ENCODE measurements at places on chromosomes 7 and 10.

GRCh38 chr7:22849662-22850061 lies 27.0 kb upstream of the TOMM7 start:
- DNase-seq, result peak; percentile 47

DNA sequence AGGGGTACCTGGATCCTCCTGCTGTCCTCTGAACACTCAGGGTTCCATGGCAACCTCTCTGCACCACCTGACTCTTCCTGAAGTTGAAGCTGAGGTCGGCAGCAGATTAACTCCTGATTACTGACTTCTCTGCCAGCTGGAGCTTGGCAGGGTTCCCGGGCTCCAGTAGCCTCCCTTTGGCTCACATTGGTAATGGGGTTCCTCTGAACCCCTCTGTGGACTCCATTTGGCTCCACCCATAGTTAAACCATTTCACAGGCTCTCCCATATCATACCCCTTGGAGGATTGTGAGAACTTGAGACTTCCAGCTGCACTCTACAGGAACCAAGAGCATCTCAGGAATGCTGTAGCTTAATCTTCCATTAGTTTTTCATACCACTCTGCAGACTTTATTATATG lies 292.5 kb downstream of the HDAC9 start:
- DNase-seq, result no peak

GRCh38 chr7:43123457-43123856 lies 11.0 kb downstream of the HECW1 start:
- DNase-seq, result no peak

GRCh38 chr10:22945934-22946673 lies 18.3 kb downstream of the ARMC3 start:
- no peak for DNase-seq

DNA sequence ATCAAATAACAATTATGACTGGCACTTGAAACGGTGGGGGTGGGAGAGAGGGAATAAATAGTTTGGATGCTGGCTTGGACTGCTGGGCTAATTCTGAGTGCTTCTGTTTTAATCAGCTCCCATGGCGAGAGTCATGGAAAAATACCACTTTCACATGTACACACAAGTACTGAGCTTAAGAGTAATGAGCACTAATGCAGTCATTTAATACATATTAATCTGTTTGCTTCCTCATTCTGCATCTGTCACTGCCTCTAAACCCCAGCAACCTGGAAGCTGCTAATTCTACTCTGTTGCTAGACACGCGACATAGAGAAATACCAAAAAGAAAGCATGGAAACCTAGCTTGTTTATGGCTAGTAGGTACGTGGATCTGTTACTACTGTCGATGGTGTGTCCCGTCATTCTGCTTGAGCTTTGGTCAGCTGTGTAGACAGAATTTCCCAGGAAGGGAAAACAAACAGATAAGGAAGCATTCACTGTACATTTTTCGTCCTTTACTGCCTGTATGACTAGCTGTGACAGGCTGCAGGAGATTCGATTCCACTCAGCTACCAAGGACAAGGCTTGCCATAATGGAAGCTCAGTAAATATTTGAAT lies 238.8 kb downstream of the BAMBI start:
- DNase-seq, result peak; percentile 52

GRCh38 chr10:132847416-132847777 lies 61.5 kb upstream of the NKX6-2 start:
- no peak for DNase-seq

GRCh38 chr7:14759785-14760184 lies 142.8 kb downstream of the DGKB start:
- DNase-seq, result no peak

GRCh38 chr10:201328-201771 lies 66.1 kb downstream of the ZMYND11 start:
- no peak for DNase-seq

- no peak for DNase-seq
These were observed 173.5 kb downstream of the BAMBI start for GRCh38 chr10:28850784-28851183.

GRCh38 chr7:99191869-99192596 lies 15.9 kb downstream of the KPNA7 start:
- no peak for DNase-seq

- peak; percentile 36 for DNase-seq
These were observed 212.7 kb upstream of the ZNF804B start for GRCh38 chr7:88546808-88547207.

DNA sequence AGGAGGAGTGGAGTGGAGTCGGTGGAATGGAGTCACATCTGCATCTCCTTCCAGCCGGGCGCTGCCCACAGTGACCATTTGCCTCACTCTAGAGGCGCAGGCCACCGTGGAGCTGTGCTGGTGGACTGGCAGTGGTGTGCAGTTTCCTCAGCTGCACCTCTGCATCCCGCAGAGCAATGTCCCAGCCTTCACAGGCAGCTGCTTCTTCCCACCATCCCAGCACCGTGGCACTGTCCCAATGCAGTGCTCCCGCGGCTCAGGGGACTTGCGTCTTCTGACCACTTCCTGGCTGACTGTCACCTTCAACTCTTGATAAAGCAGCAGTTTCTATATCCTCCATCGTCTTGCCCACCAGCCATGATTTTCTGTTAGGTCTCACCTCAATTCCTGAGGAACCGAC lies 90.3 kb upstream of the SFMBT2 start:
- DNase-seq, result no peak

- no peak for DNase-seq
These were observed 17.1 kb downstream of the ARHGAP21 start for GRCh38 chr10:24706479-24707118.

DNA sequence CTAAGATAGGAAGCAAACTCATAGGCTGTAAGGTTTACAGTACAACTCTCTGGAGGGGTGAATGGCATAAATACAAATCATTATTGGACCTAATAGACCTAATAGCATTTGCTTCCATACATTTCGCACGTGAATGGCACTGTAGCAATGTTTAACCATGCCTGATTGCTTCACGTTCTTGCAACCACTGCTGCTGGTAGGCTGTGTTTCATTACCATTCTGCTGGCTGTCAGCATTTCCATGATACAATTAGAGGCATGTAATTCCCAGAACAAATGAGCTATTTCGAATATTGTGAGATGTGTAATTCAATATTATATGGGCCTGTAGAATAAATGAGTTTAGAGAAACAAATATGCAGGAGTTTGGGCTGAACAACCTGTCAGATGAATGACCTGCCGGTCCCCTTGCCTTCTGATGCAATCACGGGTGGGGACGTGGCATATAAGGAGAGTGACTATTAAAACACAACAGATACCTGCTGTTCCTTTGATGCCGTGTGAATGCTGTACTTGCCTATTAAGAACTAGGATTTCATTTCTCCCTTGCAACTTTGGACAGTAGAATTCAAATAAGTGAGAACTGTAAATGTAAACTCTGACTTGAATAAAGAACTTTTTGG lies 393.4 kb downstream of the ACTR3B start:
- no peak for DNase-seq

GRCh38 chr7:44117801-44118429 lies 5.4 kb downstream of the POLD2 start:
- no peak for DNase-seq

DNA sequence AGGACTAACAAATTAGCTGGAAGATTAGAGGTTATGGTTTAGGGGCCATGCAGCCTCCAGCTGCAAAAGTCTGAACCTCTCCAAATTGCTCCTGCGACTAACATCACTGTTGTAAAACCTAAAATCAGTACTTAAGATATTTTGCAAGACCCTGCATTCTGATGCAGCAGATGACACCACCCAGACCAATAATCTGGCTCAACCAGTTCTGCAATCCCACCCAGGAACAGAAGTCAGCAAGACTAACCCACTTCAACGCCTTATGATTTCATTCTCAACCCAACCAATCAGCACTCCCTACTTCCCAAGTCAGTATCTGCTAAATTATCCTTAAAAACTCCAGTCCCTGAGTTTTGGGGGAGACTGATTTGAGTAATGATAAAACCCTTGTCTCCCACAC lies 250.8 kb upstream of the MBL2 start:
- no peak for DNase-seq

DNA sequence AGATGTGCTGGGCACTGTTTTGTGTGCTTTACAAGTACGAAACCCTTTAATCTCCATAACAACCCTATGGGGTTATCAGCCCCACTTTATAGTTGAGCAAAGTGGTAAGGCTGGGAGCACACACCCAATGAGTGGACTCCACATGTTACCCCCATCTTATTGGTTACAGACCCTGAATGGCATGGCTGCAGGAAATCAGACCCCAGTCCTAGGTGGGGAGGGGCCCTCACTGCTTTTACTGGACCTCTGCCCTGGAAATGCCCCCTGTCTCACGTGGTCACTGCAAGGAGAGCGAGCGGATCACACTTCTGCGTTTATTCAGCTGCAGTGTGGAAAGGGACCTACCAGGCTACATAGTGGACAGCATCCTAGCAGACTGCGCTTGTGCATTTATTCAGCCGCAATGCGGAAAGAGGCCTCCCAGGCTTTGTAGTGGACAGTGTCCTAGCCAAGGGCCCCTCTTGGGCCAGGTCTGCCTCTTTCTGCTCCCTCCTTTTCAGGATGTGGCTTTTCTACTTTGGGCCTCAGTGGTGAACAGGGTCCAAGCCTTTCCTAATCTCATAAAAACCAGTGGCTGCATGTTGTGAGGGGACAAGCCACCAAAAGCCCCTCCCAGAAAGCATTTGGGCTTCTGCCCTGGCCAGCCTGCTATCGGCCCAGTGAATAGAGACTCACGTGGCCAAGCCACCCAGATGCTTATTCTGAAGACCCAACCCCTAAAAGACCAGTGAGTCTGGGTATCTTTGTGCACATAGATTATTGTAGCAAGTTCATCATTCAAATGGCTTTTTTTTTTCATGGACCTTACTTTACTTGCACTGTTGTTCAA lies 405.7 kb upstream of the RNF32 start:
- no peak for DNase-seq

- no peak for DNase-seq
These were observed 341.1 kb downstream of the CXCL12 start for GRCh38 chr10:44043646-44044375.

GRCh38 chr7:108973075-108973474 lies 403.4 kb downstream of the DNAJB9 start:
- DNase-seq, result peak; percentile 26

Measured in D341Med (cell line).